ENCODE measurements at places on chromosomes 3 and 15.

DNA sequence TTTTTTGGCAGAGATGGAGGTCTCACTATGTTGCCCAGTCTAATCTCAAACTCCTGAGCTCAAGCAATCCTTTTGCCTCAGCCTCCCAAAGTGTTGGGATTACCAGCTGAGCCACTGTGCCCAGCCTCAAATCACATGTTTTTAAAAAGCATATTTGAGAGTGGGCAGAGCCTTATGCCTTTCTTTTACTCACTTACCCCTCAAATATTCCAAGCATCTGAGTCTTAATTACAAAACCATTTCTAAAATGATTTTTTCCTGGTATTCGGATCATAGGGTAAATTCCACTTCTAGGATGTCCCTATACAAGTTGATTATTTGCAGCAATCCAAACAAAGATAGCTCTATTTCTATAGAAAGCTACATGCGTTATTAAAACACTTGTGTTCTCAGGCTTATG lies 106.1 kb downstream of the RFTN1 start:
- DNase-seq, result no peak

DNA sequence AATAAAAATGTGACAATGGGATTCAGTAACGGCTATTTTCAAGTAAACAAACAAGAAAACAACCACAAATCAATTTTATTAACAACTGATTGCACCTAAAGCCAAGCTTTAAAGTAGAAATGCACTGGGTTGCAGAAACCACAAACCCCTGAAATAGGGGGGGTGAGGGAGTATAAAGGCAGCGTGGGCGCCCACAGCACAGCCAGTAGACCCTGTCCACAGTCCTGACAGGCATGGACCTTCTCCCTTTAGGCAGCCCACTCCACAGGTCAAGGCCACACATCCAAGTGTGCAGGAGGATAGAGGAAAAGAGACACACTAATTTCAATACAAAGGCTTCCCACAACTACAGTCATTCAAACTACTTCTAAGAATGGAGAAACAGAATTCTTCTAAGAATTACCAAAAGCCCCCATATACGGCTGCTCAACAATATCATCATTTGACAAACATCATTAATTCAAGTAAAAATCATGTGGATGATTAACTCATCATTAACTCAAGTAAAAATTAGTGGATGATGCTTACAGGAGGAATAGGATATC lies 48.7 kb downstream of the CHSY1 start:
- DNase-seq, result no peak

DNA sequence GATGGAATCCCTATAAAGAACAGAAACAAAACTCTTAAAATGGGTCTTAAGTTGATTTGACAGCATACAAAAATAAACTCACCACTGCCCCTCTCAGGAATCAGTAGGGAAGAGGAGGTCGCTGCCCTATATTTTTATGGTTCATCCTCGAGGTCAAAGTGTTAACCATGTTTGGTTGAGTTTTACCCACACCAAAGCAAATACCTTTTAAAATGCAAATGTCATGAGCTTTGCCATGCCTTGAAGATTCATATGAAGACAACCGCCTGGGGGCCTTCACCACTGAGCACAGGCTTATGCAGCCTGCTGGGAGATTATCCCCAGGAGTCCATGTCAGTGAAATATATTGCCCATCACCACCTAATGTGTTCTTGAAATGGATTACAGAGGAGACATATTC lies 66.1 kb downstream of the GLB1 start:
- no peak for DNase-seq

DNA sequence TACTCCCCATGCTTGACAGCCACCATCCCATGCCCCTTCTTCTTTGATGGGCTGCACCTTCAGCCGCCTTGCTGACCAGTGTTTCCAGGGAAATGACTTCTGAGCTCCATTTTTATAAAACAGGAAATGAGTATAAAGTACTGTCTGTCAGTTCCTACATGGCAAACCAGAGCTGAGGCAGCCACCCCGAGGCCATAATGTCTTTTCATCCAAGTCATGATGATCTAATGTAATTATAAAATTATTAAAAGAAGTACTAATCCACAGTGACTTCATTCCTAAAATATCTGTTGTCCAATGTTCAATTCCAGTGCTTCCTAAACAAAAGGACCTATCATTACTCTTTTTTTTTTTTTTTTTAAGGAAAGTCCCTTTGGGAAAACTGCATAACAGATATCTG lies 75.2 kb upstream of the HERC1 start:
- DNase-seq, result peak; percentile 64

Data from MV-4-11 (cell line).